ENCODE measurements at places on chromosomes 4 and X. TPM values are rescaled to one million over a fixed set of nuclear protein-coding genes. Genes with fewer than 3 reads are reported as not detected.

The MMRN1 gene
- 109 TPM for total RNA-seq

GRCh38 chrX:42567268-42567667, 210.7 kb downstream of the PPP1R2C start:
- DNase-seq = no peak

DNA sequence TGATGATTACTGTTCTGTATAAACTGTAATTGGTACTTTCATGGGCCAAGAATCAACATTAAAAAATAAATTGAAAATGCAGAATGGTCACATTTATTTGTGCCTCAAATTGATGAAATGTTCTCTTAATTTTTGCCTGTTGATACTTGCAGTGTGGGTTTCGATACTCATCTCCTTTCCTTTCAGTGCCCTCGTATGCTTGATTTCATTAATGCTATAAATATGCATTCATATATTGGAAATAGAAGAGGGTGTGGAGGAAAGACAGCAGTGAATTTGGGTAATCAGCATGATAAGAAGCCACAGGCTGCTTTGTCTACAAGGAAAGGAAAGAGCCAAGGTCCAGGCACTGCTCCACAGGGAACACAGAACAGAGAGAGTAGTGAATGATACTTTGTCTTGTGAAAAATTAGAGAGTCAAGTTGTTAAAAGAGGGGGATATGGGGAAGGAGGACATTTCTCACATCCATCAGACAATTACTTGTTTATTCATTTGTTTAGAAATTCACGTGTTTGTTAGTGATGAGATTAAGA, 1.0 kb upstream of the DDX60 start:
- no peak for DNase-seq

- DNase-seq = no peak
Measured at GRCh38 chrX:153772316-153773217, 8.3 kb upstream of the SRPK3 start.

All from ascending aorta (tissue), 2 donors.